ENCODE measurements at places on chromosomes 4 and X.

- DNase-seq: no peak
Measured at GRCh38 chrX:108361316-108361715, 76.9 kb downstream of the COL4A6 start.

GRCh38 chr4:93355411-93355810 lies 473.1 kb upstream of the ATOH1 start:
- DNase-seq: no peak

DNA sequence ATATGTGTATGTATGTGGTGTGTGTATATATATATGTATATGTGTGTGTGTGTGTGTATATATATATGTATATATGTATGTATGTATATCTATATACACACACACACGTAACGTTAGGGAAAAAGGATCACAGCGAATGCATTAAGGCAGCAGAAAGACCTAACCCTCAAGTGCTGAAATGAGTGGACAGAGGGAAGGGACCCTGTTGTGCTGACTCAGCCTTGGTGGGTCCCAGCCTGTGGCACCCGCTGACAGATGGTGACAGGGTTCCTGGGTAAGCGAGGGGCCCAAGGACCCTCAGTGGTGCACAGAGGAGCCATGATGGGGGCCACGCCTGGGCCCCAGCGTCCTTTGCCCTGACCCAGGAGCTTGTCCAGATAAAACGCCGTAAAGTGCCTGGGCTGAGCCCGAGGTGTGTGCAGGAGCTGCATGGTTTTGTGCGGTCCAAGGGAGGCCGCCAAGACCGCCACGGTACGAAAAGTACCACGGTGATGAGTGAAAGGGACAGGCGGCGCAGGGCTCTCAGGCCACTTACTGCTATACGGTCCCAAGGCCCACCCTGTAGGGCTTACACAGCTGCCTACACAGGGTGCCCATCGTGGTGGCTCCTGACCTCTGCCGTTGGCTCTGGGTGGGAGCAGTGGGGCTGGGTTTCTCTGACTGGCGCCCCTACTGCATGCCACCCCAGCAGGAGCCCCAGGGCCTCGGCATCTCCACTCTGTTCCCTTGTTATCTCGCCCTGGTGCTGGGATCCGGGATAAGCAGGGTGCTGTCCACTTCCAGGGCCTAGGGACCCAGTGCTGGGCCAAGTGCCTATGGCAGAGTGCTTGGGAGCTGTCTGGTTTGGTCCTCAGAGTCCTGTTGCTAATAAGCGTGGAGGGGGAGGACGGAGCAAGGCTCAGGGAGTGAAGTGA lies 10.0 kb downstream of the SH3BP2 start:
- no peak for DNase-seq

DNA sequence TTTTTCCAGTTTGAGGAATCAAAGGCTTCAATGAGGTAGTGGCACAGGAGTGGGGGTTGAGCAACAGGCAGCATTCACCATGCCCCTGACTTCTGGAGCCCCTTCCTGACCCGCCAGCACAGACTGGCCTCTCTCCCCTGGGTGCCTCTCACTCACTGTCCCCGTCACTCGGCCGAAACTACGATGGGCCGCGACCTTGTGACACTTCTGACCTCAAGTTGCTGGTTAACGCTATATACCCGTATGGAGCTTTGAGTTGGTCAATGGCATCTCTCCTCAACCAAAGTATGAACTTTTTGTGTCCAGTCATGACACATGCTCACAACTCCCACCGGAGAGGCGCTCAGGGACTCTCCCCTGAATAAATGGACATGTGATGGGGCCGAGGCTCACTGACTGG lies 72.1 kb downstream of the IRF2 start:
- DNase-seq: no peak
